C1 segment of cervical spinal cord (tissue), 14 donors: ENCODE measurements at places on chromosomes 13 and 19.
A peak's percentile ranks its signal among the peaks of the same experiment; 100 is the strongest.

- DNase-seq: peak; percentile 60
Measured at GRCh38 chr13:75219479-75220237, 262.3 kb downstream of the TBC1D4 start.

DNA sequence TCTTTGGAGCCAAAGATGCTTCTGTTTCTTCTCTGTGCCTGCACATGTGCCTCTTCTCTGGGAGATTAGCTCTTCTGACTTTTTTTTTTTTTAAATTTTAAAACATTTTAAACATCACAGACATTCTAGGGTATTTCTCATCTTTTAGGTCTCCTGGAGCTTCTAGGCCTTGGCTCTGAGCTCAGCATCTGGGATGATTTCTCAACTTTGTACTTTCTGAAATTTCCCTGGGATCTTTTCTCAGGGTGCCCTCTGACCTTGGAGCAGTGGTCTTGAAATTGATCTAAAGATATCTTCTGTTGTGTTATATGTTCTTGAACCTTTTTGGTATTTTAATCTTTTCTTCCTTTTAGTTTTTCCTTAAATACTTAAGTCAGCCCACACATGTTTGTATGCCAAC is 6.2 kb downstream of the WASF3 start:
- no peak for DNase-seq

DNA sequence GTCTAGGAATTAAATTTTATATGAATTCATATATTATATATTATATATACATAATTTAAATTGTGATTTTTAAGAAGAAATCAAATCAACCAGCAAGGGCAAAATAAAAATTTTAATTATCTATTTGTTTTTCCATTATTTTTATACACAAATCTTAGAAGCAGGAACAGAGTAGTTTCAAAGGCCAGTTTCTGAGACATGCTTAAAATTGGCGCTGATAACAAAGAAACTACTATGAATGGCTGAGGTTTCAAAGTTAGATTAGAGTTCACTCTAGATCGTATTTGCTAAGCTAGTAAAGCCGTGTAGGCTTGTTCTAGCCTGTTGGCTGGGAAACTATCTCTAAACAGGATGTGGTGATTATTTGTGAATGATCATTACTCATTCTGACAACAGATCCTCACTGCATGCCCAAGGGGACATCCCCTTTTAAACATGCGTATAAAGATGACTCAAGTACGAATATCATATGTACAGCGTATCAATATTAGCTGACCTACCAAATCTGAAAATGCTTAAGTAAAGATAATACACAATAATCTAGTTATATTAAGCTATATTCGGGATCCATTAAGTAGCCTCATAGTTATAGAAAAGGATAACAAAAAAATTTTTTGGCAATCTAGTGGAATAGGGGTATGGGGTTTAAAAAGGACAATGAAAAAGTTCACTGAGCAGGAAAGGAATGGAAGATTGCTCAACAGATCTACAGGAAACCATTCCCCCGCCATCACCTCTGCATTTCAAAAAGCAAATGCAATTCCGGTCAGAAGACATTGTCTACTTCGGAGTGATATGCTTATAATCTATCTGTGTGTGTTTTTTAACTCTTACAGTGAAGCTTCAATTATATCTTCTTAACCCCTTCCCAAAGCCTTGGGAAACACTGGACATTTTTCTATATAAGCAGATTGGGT is 150.1 kb downstream of the SHISA2 start:
- no peak for DNase-seq

- DNase-seq: no peak
Measured at GRCh38 chr13:46553521-46553885, 533 bp downstream of the LRCH1 start.

DNA sequence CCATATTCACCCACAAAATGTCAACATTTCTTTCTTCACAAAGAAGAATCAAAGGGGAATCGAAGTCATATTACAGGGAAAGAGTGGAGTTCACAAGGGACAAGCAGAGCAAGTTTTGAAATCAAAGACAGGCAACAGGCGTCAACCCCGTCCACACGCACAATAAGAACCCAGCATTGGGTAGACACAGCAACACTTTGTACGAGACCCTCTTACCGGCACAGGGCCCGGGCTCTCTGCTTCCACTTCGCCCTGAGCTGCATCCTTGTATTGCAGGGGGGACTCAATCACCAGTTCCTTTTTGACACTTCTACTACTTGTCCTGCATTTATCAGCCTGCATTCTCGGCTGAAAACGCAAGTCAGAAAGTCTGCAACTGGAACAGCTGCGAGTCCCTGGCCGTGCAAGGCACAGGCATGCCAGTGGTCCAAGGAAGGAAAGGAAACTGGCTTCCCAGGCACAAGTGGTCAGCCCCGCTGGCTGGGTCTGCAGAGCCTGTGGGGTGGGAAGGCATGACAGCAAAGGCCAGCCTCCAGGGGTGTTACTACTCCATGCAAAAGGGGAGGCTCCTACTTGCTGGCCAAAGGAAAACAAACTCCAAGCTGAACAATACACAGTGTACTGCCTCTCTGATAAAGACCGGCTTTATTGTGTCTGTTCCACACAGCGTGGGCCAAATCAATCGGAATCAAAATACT is at the start of gene DOCK9:
TSS of gene DOCK9 (minus strand) at position 497 of the 698 bp plus-strand sequence. CDS start at position 342, 155 bp downstream.
- DNase-seq: peak; percentile 29

- DNase-seq: no peak
Measured at GRCh38 chr13:45320876-45321629, 19.9 kb downstream of the TPT1 start.

GRCh38 chr19:58305932-58306323 is 751 bp downstream of the ERVK3-1 start:
- no peak for DNase-seq

DNA sequence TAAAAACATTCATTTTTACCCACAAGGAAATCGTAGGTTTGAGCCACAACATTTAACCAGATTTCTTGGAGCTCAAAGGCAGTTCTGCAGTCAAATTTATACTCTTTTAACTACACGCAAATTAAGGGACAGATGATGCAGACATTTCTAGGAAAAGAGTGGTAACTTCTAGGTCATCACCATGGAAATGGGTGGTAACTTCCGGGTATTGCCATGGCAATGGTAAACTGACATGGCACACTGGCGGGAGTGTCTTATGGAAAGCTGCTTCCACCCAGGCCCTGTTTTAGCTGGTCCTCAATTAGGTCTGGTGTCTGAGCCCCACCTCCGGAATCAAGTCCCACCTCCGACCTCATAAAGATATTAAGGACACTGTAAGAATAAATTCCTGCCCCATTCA is 10.4 kb upstream of the LYPD5 start:
- DNase-seq: no peak

GRCh38 chr13:37484056-37484455 is 114.5 kb downstream of the POSTN start:
- no peak for DNase-seq

DNA sequence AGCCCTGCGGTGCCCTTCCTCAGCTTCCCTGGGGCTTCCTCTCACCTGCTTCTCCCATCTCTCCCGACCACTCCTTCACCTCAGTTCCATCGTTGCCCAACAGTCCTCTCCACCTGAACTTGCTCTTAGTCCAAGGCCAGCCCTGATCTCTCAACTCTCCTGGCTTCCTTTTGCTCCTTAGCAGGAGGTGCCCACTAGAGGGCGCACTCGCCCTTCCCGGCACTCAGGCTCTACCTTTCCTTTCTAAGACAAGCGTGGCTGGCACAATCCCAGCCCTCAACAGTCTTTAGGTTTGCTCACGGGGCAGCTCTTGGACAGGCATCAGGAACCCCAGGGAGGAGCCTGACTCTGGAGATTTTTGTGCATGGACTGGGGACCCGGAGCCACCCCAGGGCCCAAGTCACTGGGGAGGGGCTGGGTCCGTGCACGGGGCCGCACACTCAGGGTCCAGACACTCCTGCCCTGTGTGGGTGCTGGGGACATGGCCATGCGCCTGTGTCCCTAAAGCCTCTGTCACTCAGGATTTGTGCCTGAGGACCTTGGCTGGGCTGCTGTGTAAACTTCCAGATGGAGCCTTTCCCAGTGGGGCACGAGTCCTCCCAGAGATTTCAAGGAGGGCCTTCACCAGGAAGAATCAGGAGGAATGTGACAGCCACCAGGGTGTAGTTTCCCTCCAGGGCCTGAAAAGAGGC is 12.1 kb upstream of the CEACAM8 start:
- peak; percentile 17 for DNase-seq

DNA sequence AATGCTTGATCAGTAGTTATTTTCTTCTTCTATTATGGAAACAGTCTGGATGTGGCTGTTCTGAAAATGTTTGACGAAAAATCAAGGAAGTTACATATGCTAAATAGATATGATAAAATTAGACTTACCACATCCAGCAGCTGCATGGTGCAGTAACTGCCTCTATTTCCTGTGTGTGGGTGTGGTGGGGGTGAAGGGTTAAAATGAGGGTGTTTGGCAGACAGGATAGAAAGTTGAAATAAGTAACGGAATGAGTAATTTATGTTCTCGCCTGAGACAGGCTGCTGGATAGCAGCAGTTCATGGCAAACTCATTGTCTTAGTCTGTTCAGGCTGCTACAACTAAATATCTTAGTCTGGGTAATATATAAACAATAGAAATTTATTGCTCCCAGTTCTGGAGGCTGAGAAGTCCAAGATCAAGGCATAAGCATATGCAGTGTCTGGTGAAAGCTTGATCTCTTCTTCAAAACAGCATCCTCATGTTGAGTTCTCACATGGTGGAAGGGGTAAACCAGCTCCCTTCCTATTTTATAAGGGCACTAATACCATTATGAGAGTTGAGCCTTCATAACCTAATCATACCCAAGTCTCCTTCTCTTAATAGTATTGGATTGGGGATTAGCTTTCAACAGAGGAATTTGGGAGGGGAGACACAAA is 1248.9 kb downstream of the SLITRK5 start:
- no peak for DNase-seq

GRCh38 chr19:12331211-12331941 is 2.1 kb downstream of the ZNF563 start:
- DNase-seq: no peak

- DNase-seq: no peak
Measured at GRCh38 chr13:98216135-98216565, 39.1 kb upstream of the RNF113B start.

- no peak for DNase-seq
Measured at GRCh38 chr19:34120846-34121639, 51.3 kb upstream of the LSM14A start.

DNA sequence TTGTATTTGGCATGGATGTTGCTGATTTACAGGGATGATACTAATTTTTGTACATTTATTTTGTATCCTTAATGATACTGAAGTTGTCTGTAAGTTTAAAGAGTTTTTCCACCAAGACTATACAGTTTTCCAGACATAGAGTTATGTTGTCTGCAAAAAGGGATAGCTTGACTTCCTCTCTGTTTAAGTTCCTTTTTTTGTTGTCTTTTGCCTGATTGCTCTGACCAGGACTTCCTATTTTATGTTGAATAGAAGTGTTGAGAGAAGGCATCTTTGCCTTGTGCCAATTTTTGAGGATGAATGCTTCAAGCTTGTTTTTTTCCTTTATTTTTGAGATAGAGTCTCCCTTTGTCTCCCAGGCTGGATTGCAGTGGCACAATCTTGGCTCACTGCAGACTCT is 36.8 kb upstream of the ZNF681 start:
- no peak for DNase-seq

DNA sequence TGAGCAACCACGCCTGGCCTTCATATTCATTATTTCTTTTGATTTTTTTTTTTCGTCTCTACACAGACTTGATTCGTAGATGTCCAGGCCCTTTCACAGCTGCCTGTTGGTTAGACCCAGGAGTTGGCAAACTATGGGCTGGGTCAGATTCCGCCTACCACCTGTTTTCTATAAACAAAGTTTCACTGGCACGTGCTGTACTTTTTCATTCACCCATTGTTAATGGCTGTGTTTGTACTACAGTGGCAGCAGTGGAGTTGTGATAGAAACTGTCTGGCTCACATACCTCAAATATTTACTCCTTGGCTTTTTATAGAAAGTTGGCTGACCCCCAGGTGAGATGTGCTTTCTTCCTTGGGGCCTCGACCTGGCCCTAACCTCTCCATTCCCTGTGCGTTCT is 72.9 kb upstream of the TEX29 start:
- DNase-seq: no peak

DNA sequence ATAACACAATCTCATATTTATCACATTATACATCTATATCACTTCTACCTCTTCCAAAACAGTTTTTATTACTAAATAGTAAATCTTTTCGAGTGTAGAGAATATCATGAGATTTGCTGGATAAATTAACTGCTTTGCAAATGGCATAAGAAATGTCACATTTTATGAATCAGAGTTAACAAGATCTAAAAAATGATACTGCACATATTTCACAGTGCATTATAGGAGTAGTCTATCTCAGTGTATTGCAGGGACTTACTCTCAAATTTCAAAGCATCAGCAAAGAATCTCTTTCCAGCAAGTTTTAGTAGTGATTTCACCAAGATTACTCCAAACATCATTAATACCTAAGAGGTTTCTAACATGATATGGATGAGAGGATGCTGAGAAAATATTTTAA is 687.1 kb upstream of the SLITRK1 start:
- no peak for DNase-seq

DNA sequence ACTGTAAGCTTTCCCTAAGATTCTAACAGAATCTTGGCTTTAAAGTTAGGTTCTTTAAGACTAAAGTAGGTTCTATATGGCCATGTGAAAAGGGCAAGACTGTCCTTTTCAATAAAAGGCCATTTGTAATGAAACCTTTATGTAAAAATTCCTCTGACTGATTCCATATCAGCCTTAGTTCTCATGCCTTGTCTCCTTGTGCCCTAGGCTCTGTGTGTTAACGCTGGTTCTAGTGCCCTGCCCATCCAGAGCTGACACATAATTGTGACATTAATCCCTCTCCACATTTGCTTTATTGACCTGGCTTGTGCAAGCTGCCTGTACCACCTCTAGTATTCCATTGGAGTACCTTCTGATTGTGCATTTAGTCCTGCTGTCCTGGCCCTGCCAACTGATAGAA is 28.2 kb downstream of the CYSLTR2 start:
- no peak for DNase-seq

DNA sequence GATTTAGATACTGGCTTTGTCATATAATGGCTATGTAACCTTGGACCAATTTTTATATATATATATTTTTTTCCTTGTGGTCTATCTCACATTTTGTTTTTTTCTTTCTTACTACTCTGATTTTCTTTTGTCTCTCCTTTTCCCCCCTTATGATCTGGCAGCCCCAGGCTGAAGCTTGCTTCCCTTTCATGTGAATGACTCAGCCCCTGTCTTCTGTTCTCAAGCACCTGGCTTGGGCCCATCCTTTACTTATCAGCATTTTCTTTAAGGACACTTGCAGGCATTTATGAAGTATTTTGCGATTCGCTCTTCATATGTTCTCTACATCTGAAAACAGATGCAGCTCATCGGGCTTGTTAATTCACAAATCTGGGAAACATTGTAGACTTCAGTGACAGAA is 163.6 kb downstream of the SPRY2 start:
- DNase-seq: no peak

GRCh38 chr13:113616991-113617749 is 32.6 kb downstream of the TFDP1 start:
- no peak for DNase-seq

DNA sequence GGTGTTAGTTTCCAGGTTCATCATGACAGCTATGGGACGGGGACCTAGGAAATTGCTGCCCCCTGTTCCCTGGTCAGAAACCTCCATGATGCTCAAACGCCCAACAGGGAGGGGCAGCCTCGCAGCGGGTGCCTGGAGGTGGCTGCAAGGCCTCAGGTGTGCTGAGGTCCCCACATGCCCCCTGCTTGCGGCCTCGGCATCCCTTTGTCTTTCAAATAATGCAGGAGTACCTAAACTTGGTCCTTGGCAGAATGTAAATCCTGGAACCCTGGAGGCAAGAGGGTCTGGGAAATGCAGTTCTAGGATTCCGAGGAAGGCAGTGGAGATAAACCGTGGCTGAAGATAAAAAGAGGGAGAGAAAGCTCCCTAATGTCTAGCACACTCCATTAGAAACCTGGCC is 52.4 kb downstream of the SKA3 start:
- DNase-seq: no peak

- no peak for DNase-seq
Measured at GRCh38 chr13:94139393-94139995, 340.0 kb downstream of the DCT start.
